ENCODE measurements at places on chromosomes 2 and 18.

GRCh38 chr2:110157153-110157793, 41.7 kb upstream of the MALL start:
- DNase-seq = no peak

DNA sequence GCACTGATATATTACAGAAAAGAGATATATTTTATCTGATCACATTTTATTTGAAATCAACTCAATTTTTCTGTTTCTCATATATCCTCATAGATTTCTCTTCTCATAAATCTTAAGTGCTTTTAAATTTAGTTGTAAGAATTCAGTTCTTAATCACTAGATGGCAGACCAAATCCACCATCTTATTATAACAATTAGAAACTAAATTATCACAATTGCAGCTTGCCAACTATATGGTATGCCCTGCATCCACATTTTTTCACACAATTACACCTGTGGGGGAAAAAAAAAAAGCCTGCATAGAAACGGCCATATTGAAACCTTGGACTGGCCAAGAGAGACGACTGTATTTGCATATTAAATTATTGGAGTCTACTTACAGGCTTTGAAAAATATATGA, 64.4 kb downstream of the COL5A2 start:
- no peak for DNase-seq

DNA sequence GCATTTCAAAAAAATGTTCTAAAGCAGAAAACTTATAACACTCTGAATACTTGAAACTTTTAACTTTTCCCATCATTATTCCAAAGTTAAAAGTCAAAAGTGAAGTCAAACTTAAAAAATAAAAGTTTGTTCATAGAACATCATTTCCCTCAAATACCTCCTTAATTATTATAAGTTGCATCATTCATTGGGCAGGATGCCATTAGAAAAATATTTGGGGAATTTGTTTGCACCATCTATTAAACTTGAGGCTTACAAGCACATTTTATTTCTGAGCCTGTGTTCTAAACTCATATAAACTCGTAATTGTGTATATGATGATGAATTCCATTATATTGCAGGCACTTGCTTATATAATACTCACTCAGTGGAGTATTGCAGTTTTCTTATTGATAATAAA, 588.0 kb upstream of the NRXN1 start:
- no peak for DNase-seq

DNA sequence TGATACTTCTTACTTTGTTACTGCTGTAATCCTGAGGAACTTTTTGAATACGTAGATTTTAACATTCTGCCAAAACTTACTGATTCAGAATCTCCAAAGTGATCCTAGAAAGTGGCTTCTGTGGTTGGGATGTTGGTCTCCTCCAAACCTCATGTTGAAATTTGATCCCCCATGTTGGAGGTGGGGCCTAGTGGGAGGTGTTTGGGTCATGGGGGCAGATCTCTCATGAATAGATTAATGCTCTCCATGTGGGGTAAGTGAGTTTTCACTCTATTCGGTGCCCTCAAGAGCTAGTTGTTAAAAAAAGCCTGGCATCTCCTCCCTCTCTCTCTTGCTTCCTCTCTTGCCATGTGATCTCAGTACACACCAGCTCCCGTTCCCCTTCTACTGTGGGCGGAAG, 329.9 kb downstream of the HRH4 start:
- DNase-seq = no peak

GRCh38 chr2:216399621-216400020, 12.7 kb upstream of the SMARCAL1 start:
- no peak for DNase-seq

GRCh38 chr18:13913205-13913604, 2.1 kb downstream of the MC2R start:
- DNase-seq = no peak

DNA sequence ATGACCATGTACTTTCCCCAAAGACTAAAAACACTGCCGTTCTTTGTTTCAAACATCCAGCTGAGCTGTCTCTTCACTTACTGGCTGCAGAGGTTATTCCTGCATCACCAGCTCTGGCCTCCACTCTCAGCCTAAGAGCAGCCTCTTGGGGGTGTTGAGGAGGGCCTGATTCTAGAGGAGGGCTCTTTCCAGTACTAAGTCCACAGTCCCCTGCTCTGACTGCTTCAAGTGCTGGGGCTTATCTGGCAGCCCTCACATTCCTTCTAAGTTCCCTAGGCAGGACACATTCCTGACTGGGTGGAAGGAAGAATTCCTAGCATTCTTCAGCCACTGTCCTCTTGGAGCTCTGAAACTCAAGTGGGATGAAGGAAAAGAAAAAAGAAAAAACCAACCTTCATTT, 32.9 kb upstream of the EHBP1 start:
- DNase-seq = no peak

- no peak for DNase-seq
Measured at GRCh38 chr2:201939453-201939941, 94.2 kb upstream of the FZD7 start.

GRCh38 chr18:79497638-79498081, 101.9 kb downstream of the NFATC1 start:
- no peak for DNase-seq

DNA sequence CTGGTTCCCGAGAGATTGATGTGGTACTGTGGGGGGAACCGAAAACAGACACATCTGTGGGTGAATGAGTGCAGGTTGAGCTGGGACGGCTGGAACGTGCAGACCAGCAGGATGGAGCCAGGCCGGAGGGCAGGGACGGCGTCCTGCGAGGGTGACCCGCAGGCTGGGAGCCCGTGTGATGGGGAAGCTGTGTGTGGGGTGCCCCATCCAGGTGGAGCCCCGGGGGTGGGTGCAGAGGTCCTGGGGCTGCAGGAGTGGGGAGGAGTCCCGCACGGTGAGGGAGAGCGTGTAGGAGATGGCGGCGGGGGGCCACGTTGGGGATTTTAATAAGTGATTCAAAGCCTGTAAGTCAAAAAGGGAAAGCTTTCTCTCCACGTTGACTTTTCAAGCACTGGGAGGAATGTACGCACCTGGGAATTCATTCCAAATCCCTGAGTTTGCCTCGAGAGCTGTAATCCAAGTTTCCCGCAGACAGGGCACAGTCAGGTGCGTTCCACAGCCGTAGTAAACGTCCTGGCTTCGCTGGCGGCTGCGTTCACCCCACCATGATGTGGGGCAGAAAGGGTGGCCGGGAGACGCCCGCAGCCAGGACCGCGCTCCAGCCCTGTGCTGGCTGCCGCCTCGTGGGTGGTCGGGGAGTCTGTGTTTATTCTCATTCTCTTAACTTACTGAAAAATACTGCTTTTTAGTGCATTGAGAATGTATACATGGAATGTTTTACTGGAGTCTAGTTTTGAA, 54.0 kb downstream of the NFATC1 start:
- DNase-seq = no peak

DNA sequence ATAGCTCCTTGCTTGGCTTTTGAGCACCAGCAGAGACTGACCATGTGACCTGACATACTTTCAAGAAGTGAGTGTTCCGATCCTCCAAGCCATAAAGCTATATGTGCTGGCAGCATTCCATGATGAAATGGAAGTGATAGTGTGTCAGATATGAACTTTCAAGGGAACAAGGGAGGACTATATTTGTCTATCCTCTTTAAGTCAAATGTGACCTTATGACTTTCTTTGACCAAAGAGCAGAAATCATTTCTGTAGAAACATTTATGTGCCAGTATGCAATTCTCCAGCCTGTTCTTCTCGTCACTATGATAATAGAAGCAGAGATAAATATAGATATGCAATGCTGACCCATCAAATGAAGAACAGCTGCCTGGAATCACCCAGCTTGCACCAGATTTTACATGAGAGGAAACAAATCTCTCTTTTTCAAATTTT, 14.4 kb downstream of the HYCC2 start:
- no peak for DNase-seq

DNA sequence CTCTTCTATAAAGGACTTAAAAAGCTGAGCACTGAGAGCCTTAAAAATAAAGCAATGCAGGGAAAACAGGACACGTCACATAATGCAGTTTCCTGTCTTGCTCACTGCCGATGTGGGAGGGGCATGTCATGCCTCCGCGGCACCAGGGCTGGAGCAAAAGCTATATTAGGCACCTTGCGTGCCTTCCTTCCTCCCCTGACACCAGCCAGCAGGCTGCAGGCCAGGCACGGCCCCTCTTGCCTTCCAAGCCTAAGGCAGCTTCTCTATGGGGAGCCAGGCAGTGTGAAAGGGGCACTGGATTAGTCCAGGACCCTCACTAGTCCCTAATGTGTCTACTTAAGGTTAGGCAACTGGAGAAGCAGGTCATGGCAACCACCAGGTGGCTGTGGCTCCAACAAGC, 26.3 kb downstream of the MRPL35 start:
- DNase-seq = no peak

GRCh38 chr2:231241755-231242507, 43.5 kb downstream of the ARMC9 start:
- no peak for DNase-seq

DNA sequence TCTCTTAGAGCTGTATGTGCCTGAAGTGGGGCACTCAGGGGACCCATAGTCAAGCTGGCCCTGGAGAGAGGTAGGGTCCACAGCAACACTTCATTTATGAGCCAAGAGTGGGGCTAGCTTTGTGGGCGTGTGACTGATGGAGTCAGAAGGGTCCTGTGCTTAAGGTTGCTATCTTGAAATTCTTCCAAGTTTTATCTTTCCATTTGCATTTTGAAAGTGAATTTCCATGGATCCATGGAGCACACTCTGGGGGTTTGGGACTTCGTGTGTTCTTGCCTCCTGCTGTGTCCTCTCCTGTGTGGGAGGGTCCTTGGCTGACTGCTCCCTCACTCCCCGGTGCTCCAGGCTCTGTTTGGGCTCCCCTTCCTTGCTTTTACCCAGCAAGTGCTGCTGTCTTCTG, 50.8 kb downstream of the FHOD3 start:
- DNase-seq = no peak

GRCh38 chr2:194126418-194126817, 1530.6 kb upstream of the SLC39A10 start:
- no peak for DNase-seq

DNA sequence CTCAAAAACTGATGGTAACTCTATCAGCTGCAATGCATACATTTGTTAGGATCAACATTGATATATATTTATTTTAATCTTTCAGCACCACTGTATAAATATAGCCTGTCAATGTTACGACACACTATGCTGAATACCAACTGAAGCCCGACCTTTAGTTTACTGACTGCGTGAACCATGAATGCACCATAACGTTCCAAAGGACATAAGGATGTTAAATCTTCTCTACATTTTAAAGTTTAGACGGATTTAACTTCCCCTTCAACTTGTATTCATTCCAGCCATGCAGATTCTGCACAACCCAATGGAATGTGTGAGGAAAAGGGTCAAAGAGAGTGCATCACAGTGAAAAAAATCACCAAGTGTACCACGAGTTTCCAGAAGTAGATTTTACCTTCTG, 489.5 kb downstream of the IRS1 start:
- no peak for DNase-seq

- no peak for DNase-seq
Measured at GRCh38 chr2:119144806-119145205, 13.7 kb downstream of the C1QL2 start.

DNA sequence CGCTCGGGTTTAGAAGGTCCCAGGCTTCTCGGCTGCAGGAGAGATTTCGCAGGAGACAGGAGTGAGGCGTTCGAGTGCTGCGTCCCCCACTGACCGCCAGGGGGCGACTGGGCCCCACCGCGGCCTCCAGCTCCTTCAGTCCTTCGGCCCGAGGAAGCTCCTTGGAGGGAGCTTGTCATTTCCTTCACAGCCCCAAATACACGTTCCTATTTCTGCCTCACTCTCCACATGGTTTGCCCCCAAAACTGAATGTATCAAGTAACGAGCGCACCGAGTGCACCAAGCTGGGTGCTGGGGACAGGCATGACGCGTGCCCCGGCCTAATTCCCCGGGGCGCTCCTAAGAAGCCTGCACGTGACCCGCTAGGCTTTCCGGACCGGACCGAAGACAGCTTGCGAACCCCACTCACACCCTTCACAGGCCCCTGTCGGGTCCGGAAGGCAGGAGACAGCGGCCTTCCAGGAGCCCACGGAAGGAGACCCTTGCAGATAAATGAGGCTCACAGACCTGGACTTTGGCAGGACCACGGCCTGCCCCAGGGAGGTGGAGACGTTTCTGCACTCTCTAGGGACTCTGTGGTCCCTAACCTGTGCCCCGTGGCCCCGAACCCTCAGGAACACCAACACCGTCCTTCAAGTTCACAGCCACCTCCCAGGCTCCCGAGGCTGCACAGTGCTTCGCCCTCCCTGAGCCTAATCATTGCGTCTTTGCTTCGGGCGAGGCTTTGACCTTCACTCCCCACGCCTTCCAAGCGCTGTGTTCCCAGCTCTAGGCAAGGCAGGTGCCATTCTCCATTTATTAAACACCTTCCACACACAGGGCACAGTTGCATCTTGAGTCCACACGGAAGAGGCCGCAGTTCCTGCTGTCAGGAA, 13.0 kb upstream of the FAHD2A start:
- no peak for DNase-seq

GRCh38 chr2:29000956-29001355, 19.9 kb downstream of the TOGARAM2 start:
- DNase-seq = no peak

DNA sequence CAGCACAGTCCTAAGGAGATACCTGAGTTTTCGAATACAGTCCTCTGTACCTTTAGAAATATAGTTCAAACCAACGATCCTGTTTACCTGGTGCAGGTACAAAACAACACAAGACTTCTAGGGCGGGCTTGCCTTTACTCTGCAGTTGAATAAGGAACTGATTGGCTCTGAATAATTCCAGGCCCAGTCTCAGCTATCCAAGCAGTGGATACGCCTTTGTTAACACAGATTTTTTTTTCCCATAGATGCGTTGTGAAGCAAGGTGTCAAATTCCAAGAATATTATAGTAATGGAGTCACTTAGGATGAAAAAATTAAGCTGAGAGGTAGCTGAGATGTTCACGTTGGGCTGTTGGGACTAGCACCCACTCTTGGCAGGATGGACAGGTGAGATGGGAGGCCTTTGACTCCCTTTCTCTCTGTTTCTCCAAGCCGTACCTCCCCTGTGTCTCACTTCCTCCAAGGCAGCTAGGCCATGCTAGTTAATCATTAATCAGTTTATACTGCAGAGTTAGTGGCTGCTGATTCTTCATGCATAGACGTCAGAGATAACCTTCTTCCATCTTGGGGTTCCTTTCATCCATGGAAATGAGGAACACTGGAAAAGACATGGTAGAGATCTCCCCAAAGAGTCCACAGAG, 380.8 kb upstream of the ACVR2A start:
- DNase-seq = no peak

- no peak for DNase-seq
Measured at GRCh38 chr2:95385570-95385984, 16.9 kb upstream of the FAHD2A start.

GRCh38 chr2:223758131-223758840, 79.1 kb downstream of the AP1S3 start:
- no peak for DNase-seq

- no peak for DNase-seq
Measured at GRCh38 chr2:7572450-7572849, 655.2 kb downstream of the RNF144A start.

DNA sequence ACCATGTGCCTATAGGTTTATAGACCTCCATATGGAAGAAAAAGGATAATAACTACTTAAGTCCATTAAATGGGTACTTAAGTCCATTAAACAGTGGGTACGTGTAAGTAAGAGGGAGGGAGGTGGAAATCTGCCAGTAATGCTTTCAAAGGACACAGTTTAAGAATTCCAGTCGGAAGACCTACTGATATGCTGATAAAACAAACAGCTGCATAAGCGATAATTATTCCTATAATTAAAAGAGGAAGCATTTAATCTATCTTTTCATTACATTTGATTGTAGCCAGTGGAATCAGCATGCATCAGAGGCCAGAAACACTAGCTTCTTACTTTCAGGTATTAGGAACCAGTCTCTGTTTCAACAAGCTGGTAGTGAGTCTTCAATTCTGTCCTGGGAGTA, 96.4 kb upstream of the DDX18 start:
- no peak for DNase-seq

GRCh38 chr2:213545964-213546475, 261.8 kb downstream of the SPAG16 start:
- no peak for DNase-seq

Measured in stimulated activated CD4-positive, alpha-beta T cell treated with anti-CD3 and anti-CD28 coated beads, TNF-alpha, amount 100 ng/mL, for 1 hour (primary cell).